Epithelial cell of prostate (primary cell): ENCODE measurements at places on chromosomes 11 and 22.

- DNase-seq, result peak; percentile 24
These were observed 58.3 kb downstream of the HSD17B12 start for GRCh38 chr11:43738600-43739409.

- no peak for DNase-seq
These were observed 25.5 kb downstream of the DDI1 start for GRCh38 chr11:104061853-104062521.

DNA sequence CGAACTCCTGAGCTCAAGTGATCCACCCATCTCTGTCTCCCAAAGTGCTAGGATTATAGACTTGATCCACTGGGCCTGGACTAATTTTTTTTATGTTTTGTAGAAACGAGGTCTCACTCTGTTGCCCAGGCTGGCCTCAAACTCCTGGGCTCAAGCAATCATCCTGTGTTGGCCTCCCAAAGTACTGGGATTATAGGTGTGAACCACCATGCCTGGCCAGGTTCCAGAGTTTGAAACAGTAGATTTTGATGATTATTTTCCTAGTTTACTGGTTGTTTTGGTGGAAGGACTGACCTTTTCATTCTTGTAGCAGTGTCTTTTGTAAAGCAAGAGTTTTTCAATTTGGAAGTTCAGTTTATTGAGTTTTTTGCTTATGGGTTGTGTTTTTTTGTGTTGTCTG is 15.0 kb downstream of the CABIN1 start:
- no peak for DNase-seq

DNA sequence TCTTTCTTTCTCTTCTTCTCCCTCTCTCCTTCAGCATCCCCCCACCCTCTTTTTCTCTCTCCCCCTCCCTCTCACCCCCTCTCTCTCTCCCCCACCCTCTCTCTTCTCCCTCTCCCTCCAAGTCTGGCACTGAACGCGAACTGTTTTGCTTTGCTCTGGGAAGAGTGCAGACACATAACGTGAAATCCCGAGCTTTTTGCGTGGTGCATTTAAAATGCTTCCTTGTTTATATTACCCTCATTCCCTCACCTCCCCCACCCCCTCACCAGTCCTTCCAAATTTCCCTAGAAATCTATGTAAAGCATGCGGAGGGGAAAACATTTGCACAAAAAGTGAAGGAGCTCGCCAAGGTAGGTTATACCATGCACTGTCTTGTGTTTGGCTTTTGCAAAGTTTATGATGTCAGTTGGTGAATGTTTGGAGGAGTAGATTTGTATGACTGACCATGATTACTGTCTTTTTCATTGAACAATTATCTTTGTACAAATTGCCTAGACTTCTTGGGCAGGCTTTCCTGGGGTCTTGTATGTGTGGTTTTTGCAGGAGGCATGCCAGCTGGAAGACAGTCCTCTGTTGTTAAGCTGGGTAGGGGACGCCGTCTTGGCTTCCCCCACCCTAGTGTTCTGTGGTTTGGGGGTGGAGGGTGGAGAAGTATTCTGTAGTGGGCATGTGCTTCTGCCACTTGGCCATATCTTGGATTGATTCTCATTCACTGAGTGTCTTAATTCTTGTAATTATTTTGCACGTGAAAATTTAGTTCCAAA is 123.7 kb upstream of the HSD17B12 start:
- no peak for DNase-seq

DNA sequence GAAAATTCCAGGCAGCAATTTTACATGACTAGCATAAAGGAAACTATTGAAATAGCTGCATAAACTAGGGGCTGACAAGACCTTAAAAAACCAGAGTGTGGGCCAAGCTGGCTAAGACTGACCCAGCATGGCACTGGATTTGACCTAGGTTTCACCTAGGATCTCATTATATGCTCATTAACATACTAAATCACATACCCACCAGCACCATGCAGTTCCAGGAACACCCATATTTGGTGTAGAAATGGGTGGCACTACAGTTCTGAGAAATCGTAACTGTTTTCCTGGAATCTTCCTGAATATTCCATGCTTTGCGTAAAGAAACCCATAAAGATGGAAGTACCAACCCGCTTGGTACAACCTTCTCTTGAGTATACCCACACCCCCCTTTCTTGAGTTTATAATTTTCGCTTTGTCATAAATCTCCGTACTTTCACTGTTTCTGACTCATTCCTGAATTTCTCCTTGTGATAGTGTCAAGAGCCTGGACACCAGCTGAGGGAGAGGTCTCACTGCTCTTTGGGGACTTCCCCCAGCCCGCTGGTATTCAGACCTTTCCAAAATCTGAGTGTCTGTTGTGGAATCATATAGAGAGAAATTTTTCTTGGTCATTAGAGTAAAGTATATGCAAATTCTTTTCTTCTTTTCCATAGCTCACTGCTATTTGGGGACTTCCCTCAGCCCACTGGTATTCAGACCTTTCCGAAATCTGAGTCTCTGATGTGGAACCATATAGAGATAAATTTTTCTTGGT is 55.1 kb downstream of the MTMR3 start:
- DNase-seq, result no peak

- no peak for DNase-seq
These were observed 47.0 kb downstream of the TNRC6B start for GRCh38 chr22:40224702-40225101.

GRCh38 chr11:92978271-92979111 is 9.0 kb downstream of the MTNR1B start:
- DNase-seq, result no peak

- DNase-seq, result peak; percentile 98
These were observed 39.0 kb downstream of the CTNND1 start for GRCh38 chr11:57800444-57801182.

GRCh38 chr11:60263402-60263801 is 17.1 kb upstream of the MS4A4A start:
- DNase-seq, result no peak

DNA sequence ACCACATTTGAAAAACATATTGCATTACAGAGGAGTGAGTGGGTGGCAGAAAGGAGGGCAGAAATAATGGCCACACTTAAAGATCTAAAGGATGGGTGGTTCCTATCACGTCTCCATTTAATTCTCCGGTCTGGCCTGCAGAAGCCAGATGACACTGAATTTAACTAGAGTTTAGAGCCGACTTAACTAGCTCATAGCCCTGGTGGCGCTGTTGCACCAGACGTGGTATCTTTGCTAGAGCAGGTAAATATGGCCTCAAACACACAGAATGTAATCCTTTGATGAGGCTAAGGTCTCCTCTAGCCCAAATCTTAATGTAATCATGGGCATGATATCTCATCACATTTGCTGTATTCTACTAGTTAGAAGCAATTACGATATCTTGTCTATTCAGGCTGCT is 51.5 kb upstream of the GAL start:
- peak; percentile 12 for DNase-seq

DNA sequence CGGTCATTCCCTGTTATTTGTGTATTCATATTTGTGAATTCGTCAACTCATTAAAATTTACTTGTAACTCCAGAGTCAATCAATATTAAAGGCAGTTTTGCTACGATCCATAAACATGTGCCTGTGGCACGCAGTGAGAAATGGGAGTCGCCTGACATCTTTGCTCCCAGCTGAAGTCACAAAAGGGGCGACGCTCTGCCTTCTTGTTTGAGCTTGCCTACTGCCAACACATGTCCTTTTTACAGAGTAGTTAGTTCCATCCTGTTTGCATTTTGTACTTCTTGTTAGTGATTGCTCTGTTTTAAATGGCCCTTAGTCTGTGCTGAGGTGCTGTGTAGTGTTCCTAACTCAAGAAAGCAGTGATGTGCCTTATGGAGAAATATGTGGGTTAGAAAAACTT is 305.3 kb downstream of the ETS1 start:
- no peak for DNase-seq

DNA sequence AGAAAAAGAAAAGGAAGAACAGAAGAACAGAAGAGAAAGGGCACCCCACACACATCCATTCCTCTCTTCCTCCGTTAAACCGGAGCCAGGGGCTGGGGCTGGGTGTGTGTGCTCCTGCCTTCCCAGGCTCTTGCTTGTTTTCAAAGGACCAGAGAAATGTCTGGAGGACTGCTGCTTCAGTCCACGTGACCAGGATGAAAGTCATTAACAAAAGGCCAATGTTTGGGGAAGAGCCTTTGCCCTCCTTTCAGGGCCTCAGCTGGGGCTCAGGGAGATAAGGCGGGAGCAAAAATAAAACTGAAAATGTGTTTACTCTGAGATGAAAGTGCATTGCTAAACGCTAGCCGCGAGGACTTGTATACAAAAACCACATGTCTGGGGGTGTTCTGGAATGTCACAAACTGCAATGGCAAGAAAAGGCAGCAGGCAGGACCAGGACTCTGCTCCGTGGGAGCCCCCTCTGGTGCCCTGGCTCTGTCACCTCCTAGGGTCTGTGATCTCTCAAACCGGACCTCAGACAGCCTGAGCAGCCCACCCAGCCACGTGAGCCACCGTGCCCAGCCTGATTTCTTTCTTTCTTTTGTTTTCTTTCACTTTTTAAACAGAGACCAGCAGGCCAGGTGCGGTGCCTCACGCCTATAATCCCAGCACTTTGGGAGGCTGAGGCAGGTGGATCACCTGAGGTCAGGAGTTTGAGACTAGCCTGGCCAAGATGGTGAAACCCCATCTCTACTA is 31.6 kb upstream of the MYH9 start:
- DNase-seq, result no peak

DNA sequence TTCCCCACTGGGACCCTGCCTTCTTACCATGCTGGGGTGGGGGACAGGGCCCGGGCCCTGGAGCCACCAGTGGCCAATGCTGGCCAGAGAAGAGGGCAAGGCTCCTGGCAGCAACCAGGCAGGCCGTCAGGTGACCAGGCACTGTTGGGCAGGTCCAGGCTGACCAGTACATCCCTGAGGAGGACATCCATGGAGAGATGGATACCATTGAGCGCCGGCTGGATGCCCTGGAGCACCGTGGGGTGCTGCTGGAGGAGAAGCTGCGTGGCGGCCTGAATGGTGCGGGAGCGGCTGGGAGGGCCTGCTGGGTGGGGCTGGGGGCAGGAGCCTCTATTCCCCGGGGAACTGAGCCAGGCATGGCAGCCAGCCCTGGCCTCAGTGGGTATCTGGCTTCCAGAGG is 21.0 kb downstream of the C22orf23 start:
- no peak for DNase-seq

- DNase-seq, result no peak
These were observed 17.0 kb upstream of the WDR74 start for GRCh38 chr11:62856333-62856895.

DNA sequence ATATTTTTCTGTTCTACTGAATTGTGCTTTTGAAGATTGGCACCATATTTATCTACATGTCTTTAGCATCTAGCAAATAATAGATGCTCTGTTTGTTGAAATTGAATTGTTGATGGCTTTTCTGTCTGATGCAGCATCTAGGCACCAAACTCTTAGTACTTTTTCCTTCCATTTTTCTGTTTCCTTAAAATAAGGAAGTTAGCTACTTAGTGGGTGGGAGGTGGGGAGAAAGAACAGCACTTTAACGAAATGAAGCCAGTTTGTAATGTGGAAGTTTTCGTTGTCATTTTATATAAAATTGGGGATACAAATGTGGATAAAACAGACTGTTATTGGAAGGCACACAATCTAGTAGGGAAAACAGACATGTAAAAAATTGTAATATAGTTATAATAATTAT is 76.6 kb downstream of the HIPK3 start:
- no peak for DNase-seq

DNA sequence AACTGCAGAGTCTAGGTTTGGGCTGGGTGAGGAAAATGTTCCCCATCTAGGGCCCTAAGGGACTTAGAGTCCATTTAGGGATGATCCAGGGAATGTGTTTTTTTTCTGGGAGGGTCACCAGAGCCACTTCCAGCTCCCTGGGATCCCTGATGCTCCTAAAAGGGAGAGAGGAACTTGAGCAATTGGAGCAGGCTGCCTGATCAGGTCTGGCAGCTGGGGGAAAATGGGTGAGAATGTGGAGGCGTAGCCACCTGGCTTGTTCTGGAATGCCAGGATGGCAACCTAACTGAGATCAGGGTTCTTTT is 1.2 kb downstream of the PGAP2 start:
- DNase-seq, result no peak

DNA sequence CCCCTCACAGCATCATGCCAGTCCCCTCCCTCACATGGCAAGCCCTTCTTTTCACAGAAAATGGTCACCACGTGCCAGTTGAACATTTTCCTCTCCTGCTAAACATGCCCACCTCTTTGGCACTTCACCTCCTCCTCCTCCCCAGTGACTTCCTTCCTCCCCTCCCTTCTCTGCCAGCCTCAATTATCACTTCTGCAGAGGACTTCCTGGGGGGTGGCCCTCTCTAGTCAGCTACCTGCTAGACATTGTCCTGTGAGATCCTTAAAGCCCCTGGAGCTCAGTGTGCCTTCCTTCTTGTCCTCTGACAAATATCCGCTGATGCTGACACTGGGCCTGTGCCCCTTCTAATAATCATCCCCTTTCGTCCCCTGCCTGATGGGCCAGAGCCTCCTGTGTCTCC is 43.2 kb upstream of the E2F8 start:
- DNase-seq, result no peak

DNA sequence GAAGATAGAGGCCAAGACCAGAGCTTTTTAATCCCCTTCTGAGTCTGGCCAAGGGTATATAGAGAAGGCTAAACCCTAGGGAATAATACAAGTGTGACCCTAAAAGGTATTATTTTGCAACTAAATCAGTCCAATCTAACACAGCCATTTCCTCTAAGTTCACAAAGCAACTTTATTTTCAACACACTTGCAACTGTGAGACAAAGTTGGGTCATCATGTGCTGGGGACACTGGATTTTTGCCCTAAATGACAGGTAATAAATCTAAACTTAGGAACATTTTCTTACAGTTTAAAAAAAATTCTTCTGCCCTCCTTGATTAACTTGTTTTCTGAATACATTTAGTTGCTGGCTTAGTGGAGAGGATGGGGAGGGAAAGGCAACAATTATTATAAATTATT is 78.3 kb downstream of the DDIAS start:
- no peak for DNase-seq

DNA sequence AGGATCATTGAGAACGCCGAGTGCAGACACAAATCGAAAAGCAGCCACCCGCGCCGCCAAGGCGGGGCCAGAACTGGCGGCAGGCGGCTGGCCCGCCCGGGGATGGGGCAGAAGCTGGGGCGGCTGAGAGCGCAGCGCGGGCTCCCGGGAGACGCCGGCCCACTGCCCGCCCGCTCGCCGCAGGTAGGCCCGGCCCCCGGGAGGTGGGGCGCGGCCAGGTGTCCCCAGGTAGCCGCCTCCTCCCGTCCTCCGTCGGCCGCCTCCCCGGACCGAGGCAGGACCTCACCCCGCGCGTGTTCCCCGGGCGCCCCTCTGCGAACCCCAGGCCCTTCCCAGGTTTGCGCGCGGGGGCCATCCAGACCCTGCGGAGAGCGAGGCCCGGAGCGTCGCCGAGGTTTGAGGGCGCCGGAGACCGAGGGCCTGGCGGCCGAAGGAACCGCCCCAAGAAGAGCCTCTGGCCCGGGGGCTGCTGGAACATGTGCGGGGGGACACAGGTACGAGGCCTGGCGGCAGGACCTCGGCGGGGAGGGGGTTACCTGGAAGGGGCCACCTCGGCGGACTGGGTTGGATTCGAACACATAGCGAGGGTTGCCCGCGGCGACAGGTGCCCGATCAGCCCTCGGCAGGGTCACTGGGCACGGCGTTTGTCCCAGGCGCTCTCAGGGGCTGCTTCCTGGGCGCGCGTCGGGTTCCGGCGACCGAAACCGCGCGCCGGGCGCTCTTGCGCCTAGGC is at the start of gene PRRG4:
Gene PRRG4, plus strand, starts transcription at position 248 of the 733 bp plus-strand sequence. CDS start 603 bp downstream, outside the sequence.
- DNase-seq, result no peak
